ENCODE measurements at places on chromosomes 13 and 19. TPM values are rescaled to one million over a fixed set of nuclear protein-coding genes. Genes with fewer than 3 reads are reported as not detected.
A peak's percentile ranks its signal among the peaks of the same experiment; 100 is the strongest.

- H3K4me3 ChIP-seq, result no peak overlapping the region
- H3K27ac ChIP-seq, result no peak overlapping the region
- H3K36me3 ChIP-seq, result no peaks in the 10 kb centered on the region
- H3K4me1 ChIP-seq, result no peaks in the 10 kb centered on the region
- no peak for DNase-seq
These were observed 122.6 kb upstream of the SLC10A2 start for GRCh38 chr13:103188713-103189326.

DNA sequence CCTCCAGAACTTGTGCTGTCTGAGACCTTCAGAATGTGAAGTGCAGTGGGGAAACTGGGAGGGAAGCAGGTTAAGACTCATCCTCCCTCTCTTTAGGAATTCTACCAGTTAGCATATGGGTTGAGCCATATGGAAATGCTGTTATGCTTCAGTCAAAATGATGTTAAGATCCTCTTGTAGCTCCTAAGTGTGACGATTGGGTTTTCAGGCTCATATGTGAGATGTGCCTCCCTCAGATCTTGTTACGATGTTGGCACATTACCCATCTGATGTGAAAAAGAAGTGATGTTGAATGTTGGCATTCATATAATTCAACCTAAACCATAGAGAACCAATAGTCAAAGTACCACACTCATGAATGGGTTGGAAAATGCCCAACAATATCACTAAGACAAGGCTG lies 67.8 kb upstream of the IPO5 start:
- no peak for DNase-seq
- H3K36me3 ChIP-seq, result no peaks in the 10 kb centered on the region
- H3K4me1 ChIP-seq, result peaks cover 21% of the 10 kb centered on the region
- H3K27me3 ChIP-seq, result no peaks in the 10 kb centered on the region

GRCh38 chr13:34162544-34162933 lies 344.6 kb downstream of the RFC3 start:
- peak overlapping the region; percentile 42 for H3K27ac ChIP-seq
- no peak overlapping the region for H3K4me3 ChIP-seq
- no peaks in the 10 kb centered on the region for H3K27me3 ChIP-seq

DNA sequence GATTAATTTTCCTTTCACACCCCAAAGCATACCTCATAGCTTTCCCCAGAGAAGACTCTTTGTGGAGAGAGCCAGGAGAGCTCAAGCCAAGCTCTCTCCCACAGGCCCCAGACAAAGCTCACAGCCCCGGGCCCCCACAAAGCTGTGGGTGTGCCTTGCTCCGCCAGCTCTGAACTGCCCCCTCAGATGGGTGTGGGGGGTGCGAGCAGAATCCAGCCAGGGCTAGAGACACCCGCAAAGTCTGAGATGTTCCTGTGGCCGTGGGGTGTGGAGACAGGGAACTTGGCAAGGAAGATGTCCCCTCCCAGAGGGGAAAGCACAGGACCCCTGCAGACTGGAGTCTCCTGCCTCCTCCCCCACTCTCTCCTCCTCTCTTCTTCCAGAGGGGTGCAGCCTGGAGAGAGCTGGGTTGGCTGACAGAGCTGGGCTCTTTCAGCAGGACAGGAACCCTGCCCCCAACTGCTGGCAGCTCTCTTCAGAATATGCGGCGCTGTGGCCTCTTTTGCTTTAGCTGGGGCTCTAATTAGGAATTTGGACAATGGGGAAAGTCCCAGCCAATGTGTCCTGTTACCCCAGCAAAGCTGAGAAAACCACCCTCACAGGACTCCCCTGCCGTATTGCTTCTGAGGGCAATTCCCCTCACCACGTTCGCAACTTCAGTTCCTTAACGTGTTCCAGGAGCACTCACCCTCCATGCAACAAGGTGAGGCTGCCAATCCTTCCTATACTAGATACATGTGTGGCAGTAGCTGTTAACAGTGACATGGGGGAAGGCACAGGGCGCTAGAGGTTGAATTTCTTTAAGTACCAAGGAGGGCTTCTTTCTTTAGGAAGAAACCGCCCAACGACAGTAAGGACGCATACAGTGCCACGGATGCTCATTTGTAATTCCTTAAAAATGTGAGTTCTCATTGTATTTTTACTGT lies 170.0 kb downstream of the COL4A1 start:
- H3K36me3 ChIP-seq, result peaks cover 7% of the 10 kb centered on the region
- H3K4me3 ChIP-seq, result peak overlapping the region; percentile 67
- no peak for DNase-seq
- H3K27ac ChIP-seq, result peak overlapping the region; percentile 93
- H3K27me3 ChIP-seq, result no peaks in the 10 kb centered on the region
- peaks cover 55% of the 10 kb centered on the region for H3K4me1 ChIP-seq

Gene S1PR5
- 3.7 TPM for total RNA-seq

Gene FSTL3
- total RNA-seq, result 267 TPM

Gene LILRB2
- not detected for total RNA-seq

Gene IGFL4
- total RNA-seq, result not detected
